ENCODE measurements at places on chromosomes 6 and 20.

DNA sequence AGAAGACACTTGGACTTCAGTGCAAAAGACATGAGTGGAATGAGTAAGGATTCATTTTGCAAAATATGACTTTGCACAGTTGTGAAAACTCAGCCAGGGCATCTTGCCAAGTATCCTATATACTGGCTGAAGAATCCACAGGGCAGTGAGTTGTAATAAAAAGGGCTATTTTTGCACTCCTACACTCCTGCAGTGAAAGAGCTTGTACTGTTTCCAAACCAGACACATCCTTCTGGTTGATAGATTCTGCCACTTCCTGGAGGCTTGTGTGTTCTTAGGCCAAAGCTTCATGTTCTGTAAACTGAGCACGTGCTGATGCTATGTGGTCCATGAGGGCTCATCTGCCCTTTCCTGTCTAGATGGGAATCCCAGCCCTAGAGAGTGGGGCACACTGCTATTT, 34.9 kb downstream of the GMPR start:
- DNase-seq, result peak; percentile 10

GRCh38 chr6:43075670-43076463, at the start of gene PTK7:
TSS of gene PTK7 (plus strand) at chr6:43076314. CDS start at chr6:43076489, 175 bp downstream.
- DNase-seq, result peak; percentile 67

- no peak for DNase-seq
These were observed 132.6 kb downstream of the GPR63 start for GRCh38 chr6:96704713-96705112.

GRCh38 chr6:1013656-1014430, 298.1 kb upstream of the FOXQ1 start:
- no peak for DNase-seq

DNA sequence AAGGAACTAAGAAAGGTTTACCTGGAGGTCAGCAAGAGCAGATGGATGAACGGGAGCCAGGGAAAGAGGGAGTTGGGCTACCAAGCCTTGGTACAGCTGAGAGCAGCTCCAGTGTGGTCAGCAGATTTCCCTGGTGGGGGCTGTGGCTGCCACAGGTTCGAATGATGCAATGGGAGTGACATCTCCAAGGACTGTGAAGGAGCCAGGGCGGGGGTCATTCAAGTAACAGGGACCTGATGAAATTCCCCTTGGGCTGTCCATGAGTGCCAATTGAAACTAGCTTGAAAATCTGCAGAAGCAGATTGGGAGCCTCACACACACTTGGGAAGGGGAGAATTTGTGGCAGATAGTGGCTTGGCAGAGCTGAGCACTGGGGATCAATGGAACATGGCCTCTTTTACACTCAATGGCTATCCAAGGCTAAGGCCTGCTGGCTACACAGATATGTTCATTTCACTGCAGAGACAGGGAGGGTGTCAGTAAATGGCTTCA, 247.0 kb upstream of the ECI2 start:
- no peak for DNase-seq

DNA sequence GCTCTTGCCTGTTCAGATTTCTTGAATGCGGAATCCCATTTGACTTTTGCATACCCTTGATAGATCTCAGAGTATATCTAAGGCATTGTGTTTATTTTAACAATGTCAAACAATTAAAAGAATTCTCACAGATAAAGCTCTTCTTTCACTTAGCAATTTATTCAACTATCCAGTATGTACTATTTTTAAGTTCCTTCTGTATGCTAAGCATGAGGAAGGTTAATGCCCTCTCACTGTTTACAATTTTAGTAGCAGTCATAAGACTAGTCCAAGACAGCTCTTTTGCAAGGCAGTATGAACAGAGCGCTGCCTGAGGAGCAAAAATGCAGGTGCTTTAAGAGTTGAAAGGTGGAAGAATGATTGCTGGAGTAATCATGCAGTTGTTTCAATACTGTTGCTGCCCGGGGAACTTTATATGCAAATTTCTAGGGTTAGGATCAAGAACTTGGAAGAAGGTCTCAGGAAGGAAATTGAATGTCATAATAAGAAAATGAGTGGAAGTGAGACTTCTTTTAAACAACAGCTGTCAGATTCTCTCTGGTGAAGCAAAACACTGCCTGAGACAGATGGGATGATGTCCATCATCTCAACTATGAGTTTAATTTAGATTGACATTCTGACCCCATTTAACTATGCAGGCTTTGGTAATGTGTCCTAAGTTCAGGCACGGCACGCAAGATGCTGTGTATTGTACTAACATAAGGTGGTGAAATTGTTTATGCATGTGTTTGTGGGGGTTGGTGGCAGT, 1303.5 kb upstream of the CITED2 start:
- no peak for DNase-seq

GRCh38 chr20:854601-855000, 21.1 kb downstream of the FAM110A start:
- DNase-seq, result no peak

DNA sequence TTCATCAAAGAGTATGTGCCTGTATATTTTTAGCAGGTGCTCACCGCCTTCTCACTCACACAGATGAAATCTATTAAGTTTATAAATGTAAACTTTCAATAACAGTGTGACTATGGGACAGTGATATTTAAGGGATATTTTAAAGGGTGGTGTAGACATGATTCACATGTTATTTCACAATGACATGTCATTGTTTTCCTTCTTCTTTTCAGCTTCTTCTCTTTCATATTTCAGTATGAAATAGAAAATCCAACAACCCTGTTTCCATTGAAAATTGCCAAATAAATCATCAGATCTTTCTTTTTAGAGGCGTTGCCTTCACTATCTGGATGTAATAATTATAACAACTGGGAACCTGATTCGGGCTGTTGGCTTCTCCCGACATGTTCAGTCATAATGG, 54.8 kb downstream of the PFDN4 start:
- DNase-seq, result no peak

GRCh38 chr6:73901311-73901710, 205.3 kb downstream of the CD109 start:
- DNase-seq, result no peak

- DNase-seq, result no peak
These were observed 62.4 kb downstream of the JAG1 start for GRCh38 chr20:10611357-10611756.

- DNase-seq, result no peak
These were observed 712 bp downstream of the RXRB start for GRCh38 chr6:33199687-33200218.

- DNase-seq, result no peak
These were observed at the start of gene TULP1 for GRCh38 chr6:35512740-35513139. TSS of gene TULP1 (minus strand) at chr6:35512896. CDS start at chr6:35512858, 38 bp downstream.

DNA sequence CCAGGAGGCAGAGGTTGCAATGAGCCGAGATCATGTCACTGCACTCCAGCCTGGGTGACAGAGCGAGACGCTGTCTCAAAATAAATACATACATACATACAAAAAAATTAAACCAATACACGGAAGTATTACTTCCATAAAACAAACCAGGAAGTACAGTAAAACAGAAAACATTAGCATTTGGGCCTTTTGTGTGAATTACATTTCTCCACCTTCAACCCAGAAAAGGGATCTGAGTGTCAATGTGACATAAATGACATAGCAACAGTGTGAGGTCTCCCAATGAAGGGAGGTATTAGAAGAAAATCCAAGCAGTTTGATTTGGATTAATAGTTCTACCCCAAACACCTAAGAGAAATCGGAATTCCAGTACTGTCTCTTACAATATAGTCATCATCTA, 10.1 kb downstream of the CSNK2A1 start:
- no peak for DNase-seq

DNA sequence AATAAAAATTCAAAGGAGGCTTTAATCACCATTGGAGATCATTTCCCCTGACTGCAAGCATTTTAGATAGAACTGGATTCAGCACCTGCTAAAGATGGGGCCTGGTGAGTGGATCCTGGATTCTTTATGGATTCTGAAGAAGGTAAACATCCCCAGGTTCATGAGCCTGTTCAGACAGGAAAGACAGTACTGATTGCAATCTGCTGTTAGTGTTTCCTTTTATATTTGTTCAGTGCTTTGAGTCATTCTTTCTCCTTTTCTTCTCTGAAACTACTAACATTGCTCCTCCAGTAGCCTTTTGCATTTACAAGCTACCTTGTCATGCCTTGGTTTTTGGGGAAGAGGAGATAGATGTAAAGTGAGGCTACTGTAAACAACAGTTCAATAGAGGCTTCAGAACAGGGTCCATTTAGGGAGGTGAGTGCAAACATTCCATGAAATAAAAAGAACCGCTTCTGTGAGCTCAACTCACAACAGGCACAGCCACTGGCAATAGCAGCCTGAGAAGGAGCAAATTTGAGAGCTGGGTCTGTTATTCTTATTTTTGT, 66.4 kb upstream of the PRL start:
- DNase-seq, result no peak

DNA sequence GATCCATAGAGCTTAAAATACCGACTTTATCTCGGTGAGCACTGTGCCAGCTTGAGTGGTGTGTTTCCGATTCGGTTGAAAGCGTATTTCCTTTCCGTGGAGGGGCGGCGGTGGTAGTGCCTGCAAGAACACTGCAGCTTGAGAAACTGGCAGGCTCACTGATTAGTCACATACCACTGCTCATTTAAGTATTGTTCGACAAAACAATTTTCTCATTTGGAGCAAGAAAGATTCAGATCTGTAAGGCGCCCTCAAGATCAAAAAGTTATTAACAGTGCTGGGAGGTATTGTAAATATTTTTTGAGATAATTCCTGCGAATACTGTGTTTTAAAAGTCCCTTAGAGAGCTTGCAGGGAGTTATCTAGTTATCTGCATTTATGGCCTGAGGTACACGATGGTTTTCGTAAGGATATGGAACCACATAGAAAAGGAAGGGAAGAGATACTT, 1.3 kb downstream of the MAPK14 start:
- DNase-seq, result peak; percentile 34

GRCh38 chr6:6052216-6052615, 45.5 kb upstream of the NRN1 start:
- DNase-seq, result no peak

GRCh38 chr6:90315354-90315950, 18.8 kb upstream of the BACH2 start:
- no peak for DNase-seq

GRCh38 chr6:158040051-158040803, 58.6 kb downstream of the SYNJ2 start:
- peak; percentile 93 for DNase-seq

DNA sequence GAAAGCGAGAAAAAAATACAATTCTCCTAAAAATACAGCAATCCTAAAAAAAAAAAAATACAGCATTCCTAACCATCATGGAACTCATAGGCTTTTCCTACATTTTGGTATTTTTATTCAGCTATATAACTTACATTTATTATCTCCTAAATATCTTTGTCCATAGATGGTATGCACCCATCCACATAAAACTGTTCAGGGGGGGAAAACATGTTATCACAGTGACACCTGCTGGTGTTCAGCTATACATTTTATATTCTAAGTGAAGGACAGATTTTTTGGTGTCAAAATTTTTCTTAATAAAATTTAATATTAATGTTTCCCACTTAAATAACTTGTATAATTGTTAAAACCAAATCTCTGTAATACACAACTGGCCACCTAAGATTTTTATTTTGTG, 58.0 kb downstream of the BLOC1S5 start:
- no peak for DNase-seq

- DNase-seq, result no peak
These were observed 954 bp downstream of the HSD17B8 start for GRCh38 chr6:33205191-33206026.

DNA sequence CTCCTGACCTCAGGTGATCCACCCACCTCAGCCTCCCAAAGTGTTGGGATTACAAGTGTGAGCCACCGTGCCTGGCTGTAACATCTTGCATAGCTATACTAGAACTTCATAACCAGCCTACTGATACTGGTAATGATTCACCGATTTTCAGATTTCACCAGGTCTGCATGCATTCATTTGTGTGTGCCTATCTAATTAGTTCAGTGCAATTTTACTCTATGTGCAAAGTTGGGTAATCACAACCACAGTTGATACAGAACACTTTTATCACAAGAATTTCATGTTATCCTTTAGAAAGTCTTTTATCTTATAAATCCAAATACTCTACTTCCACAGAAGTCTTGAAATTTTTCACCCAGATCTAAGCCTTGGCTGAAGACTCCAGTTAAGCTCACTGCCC, 22.2 kb downstream of the FASTKD5 start:
- DNase-seq, result no peak

DNA sequence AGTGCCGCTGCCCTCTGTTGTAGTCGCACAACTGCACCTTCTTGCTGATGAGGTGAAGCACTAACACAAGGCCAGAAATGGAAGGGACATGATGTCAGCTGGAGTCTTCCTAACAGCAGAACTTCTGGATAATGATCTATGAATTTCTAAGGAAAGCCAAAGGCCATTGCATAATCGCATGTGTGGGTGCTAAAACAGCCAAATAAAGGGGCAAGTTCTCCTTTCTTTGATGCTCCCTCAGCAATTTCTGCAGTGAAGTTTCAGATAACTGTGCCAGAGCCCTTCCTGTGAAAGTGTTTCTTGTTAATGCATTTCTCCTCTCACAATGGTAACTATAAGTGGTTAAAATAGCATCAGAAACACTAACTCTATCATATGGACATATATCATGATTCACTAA, 8.0 kb upstream of the F13A1 start:
- DNase-seq, result no peak

DNA sequence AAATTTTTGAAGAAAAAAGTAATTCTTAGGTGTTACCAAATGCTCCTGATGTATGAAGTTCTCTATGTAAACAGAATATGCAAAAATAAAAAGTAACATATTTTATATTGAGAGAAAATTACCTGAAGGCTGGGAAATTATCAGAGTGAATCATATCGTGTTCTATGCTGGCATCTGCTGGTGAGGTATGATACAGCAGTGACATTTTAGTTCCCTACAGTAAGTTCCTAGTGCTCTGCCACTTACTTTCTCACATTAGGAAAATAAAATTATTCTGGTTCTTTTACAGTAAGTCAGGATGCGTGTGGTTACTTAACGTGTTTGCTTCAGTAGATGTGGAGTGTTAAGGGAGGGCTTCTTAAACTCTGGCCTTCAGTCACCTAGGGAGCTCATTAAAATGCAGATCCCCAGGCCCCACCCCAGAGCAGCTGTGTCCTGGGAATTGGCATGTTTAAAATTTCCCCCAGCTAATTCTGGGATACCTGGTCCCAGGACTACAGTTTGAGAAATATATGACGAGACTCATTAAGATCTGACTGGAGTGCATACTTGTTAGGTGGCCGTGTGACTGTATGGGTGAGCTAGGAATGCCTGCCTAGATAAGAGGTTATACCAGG, 3.2 kb downstream of the ACTR5 start:
- no peak for DNase-seq

GRCh38 chr6:114714836-114715507, 372.1 kb upstream of the HS3ST5 start:
- no peak for DNase-seq

Measured in amniotic stem cell (primary cell).